ENCODE measurements at places on chromosomes 6 and 20.

- peak; percentile 87 for DNase-seq
These were observed at the start of gene CEBPB for GRCh38 chr20:50190251-50191064. CEBPB (plus strand) TSS chr20:50190830; CDS start chr20:50191034, 204 bp downstream.

DNA sequence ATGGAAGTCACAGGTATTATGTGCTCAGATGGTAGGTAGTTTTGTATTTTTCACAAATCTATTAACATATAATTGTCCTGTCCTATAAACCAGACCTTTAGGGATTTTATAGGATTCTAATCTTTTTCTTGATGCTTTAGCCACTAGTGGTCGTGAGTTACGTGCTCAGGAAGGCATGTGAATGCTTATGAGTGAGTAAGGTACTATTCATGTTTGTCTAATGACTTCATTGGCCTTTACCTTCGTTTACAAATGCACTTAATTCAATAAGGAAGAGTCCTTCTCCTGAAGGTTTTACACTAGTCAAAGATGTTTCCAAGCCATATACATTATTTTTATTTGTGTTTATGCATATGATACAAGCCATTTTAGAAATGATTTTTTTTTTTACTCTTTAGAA, 23.0 kb downstream of the PACRG start:
- no peak for DNase-seq

GRCh38 chr20:13819885-13820645, 35.2 kb downstream of the NDUFAF5 start:
- DNase-seq: peak; percentile 15

DNA sequence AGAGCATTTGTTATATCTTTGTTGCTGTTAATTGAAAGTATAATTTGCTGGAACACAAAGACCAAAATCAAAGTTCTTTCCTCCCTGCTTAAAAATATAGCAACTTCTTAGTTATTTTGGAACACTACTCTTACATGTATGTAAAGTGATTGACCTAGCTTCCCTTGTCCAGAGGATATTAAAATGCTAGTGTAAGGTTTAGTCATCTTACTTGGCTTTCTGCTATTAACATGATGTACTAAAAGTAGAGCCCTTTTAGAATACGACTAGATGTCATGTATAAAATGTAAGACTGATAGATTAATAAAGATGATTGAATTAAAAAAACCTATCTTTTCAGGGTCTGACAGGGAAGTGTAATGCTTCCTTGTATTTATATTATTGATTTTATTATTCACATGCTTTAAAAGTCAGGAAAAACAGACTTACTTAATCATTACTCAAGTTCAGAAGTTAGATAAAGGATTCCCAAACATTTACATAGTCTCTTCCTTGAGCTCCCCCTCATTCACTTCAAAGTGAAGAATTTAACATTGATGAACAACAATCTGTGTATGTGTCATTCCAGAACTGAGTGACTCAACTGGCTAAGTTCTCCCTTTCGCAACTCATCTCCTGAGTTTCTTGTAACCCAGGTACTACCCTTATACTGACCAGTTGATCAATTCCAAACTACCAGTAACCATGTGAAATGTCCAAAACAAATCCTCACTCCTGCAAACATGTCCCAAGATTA, 50.9 kb downstream of the BTBD9 start:
- no peak for DNase-seq

GRCh38 chr6:149014631-149015534, 268.1 kb downstream of the UST start:
- no peak for DNase-seq

- DNase-seq: no peak
These were observed 1006.8 kb upstream of the MANEA start for GRCh38 chr6:94570581-94570980.

DNA sequence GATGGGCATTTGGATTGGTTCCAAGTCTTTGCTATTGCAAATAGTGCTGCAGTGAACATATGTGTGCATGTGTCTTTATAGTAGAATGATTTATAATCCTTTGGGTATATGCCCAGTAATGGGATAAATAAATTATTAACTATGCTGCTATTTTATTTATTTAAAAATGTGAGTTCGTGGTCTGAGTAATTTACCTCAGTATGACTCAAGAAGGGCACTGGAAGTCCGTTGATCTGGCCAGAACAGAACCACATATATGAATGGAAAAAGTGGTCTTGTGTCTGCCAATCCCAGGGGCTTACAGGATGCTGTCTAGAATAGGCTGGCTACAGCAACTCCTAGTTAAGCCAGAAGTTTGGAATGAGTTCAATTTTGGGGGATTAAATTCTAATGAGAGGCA, 27.6 kb upstream of the HLA-C start:
- DNase-seq: no peak

GRCh38 chr6:157110607-157111006, 212.7 kb downstream of the TMEM242 start:
- DNase-seq: no peak
